ENCODE measurements at places on chromosomes 7 and 10.

DNA sequence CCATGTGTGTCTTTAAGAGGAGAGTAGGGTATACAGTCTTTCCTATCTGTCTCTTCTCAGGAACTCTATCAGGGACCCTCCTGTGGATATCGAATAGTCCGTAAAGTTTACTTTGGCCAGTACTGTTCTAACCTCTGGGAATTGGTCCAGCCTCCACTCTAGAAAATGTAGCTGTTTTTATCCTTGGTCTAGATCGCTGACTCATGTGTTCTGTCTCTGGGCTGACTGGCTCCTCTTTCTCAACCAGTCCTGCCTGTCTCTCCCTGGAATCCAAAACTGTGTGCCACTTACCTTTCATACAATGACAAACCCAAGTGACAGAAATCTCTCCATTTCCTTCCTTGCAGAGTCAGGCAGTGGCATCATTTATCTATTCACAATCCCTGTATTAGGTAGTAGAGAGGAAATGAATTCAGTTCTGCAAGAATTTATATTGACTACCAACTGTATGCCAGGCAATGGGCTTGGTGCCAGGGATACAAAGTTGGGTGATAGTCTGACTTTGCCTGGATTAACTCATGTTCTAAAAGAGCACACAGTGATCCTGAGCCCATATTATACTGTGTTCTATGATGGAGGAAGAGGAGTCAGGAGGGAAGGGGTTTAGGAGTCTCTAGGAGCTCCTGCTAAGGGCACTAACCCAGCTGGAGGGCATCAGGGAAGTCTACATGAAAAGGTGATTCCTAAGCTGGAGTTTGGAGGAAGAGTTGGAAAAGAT lies 232.7 kb downstream of the LRMDA start:
- no peak for DNase-seq

- DNase-seq, result no peak
These were observed 128.6 kb upstream of the KCTD7 start for GRCh38 chr7:66500087-66500486.

DNA sequence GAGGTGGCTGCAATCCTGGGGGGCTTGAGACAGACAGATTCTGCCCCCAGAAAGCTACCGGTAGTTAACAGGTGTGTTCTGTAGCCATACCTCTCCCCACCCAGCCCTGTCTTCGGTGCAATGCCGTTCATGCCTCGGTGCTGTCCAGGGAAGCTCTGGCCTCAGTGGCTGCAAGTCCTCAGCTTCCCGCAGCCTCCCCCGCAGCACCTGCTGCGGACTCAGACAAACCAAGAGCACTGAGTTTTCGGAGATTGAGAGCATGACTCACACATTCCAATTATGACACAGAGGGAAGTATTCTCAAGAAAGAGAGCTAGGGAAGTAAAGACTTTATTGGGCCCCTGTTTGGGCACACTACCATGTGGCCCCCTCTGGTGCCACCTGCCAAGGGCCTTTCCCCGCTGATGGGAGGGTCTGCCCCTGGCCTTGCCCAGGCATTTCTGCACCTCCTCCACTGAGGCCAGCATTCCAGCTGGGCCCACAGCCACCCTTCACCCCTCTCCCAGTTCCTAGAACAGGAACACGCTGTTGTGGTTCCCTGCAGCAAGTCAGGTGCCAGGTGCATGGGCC lies 30.2 kb upstream of the EZH2 start:
- DNase-seq, result no peak

DNA sequence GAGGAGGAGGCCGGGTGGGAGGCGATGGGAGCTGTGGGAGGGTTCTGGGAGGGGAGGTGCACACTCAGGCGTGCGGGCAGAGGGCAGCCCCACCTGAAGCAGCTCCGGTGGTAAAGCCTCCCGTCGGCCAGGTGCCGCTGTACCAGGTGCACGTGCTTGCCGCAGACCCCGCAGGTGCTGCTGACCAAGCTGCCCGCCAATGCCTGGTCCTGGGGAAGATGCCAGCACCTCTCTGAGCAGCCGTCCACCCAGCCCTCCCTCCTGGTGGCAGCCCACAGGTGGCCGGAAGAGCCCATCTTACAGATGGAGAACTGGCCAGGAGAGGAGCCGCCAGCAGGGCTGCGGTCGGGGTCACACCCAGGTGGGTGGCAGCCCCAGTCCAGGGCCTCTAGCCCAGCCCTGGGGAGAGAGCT lies 12.6 kb downstream of the MICALL2 start:
- no peak for DNase-seq
